ENCODE measurements at places on chromosomes 5 and 9.

DNA sequence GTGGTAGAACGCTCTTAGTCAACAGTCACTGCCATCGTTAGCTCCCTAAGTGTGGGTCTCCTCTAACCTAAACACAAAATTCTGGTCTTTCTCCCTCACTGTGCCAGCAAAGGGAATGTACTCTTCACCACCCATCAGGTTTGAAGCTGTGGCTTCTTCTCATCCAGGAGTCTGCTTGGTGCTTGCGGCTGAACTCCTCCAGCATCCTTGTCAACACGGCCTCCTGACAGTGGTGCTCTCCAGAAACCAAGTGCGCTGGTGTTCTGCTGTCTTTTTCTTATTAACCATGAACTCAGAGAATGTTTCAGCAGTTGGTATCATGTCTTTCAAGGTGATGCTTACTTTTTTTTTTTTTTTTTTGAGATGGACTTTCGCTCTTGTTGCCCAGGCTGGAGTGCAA is 23.9 kb upstream of the LPCAT1 start:
- no peak for DNase-seq

GRCh38 chr5:71924980-71925379 is 182.3 kb upstream of the MAP1B start:
- DNase-seq = no peak

- DNase-seq = no peak
Measured at GRCh38 chr5:15034379-15034778, 162.8 kb upstream of the ANKH start.

DNA sequence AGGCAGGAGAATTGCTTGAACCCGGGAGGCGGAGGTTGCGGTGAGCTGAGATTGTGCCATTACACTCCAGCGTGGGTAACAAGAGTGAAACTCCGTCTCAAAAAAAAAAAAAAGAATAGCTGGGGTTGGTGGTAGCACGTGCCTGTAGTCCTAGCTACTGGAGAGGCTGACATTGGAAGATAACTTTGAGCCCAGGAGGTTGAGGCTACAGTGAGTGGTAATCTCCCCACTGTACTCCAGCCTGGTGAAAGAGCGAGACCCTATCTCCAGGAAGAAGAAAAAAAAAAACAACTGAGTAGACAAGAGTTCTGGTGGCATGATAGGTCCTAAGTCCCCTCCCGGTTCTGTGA is 26.3 kb downstream of the GOLGA2 start:
- DNase-seq = no peak

GRCh38 chr9:114497236-114497635 is 8.0 kb downstream of the WHRN start:
- no peak for DNase-seq

GRCh38 chr9:133377721-133378216 is 1.6 kb downstream of the STKLD1 start:
- DNase-seq = no peak

GRCh38 chr9:98500337-98500919 is 208.3 kb downstream of the GABBR2 start:
- DNase-seq = no peak

DNA sequence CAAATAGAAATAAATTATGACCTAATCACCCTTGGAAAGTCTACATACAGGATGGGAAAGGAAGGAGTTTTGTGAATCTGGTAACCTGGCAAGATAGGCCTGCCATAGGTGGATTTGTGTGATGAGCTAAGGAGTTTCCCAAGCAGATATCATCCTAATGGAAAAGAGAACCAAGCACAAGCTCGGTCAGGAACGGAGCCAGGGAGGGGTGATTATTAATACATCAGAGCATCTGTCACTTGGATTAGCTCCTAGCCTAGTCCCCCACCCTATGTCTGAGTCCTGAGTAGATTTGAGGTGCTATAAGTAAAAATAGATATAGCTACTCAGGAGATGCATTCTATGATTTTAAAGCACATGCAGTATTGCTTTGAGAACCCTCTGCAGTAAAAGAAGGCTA is 57.3 kb upstream of the SMARCA2 start:
- no peak for DNase-seq

- no peak for DNase-seq
Measured at GRCh38 chr5:2502970-2503594, 248.4 kb downstream of the IRX2 start.

GRCh38 chr5:112411903-112412302 is 7.2 kb downstream of the EPB41L4A start:
- DNase-seq = no peak

GRCh38 chr9:34463098-34463900 is 4.7 kb downstream of the DNAI1 start:
- DNase-seq = no peak

DNA sequence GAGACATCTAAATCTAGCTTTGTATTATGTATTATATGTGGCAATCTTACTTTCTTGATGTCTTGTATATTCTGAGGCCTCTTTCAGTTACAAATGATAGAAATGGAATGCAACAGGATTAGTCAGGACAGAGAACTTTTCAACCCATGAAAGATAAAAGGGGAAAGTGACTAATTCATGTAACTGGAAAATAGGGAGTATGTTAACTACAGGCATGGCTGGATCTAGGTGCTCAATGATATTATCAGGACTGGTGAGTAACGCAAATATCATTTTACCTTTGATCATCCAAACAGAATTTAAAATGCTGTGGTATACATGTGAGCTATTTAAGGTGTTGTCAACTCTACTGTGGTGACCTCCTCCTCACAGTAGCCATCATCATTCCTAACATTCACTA is 215.7 kb upstream of the GLRA1 start:
- DNase-seq = no peak

- no peak for DNase-seq
Measured at GRCh38 chr5:16881251-16881650, 54.8 kb downstream of the MYO10 start.

Measured in T-helper 9 cell (primary cell).